ENCODE measurements at places on chromosomes 2 and 18. TPM values are rescaled to one million over a fixed set of nuclear protein-coding genes. Genes with fewer than 3 reads are reported as not detected.

DNA sequence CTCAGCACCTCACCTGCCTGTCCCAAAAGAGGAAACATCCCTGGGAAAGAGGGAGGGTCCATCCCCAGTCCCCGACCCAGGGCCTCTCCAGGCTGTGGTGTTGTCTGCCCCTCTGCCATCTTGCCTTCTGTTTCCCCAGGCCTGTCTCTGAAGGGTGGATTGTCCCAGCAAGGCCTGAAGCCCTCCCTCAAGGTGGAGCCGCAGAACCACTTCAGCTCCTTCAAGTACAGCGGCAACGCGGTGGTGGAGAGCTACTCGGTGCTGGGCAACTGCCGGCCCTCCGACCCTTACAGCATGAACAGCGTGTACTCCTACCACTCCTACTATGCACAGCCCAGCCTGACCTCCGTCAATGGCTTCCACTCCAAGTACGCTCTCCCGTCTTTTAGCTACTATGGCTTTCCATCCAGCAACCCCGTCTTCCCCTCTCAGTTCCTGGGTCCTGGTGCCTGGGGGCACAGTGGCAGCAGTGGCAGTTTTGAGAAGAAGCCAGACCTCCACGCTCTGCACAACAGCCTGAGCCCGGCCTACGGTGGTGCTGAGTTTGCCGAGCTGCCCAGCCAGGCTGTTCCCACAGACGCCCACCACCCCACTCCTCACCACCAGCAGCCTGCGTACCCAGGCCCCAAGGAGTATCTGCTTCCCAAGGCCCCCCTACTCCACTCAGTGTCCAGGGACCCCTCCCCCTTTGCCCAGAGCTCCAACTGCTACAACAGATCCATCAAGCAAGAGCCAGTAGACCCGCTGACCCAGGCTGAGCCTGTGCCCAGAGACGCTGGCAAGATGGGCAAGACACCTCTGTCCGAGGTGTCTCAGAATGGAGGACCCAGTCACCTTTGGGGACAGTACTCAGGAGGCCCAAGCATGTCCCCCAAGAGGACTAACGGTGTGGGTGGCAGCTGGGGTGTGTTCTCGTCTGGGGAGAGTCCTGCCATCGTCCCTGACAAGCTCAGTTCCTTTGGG lies 47.2 kb downstream of the BOLA3 start:
- H3K27me3 ChIP-seq, result no peaks in the 10 kb centered on the region
- peaks cover 29% of the 10 kb centered on the region for H3K36me3 ChIP-seq
- H3K27ac ChIP-seq, result no peak overlapping the region
- no peaks in the 10 kb centered on the region for H3K4me1 ChIP-seq
- no peak overlapping the region for H3K4me3 ChIP-seq

- H3K4me1 ChIP-seq, result no peaks in the 10 kb centered on the region
- H3K36me3 ChIP-seq, result no peaks in the 10 kb centered on the region
- H3K27me3 ChIP-seq, result peaks cover 13% of the 10 kb centered on the region
- no peak overlapping the region for H3K4me3 ChIP-seq
- no peak for DNase-seq
- H3K27ac ChIP-seq, result no peak overlapping the region
Measured at GRCh38 chr2:149075853-149076252, 37.4 kb downstream of the LYPD6B start.

GRCh38 chr18:42765302-42765701 lies 350.2 kb downstream of the RIT2 start:
- DNase-seq, result no peak
- no peaks in the 10 kb centered on the region for H3K27me3 ChIP-seq
- H3K4me3 ChIP-seq, result no peak overlapping the region

DNA sequence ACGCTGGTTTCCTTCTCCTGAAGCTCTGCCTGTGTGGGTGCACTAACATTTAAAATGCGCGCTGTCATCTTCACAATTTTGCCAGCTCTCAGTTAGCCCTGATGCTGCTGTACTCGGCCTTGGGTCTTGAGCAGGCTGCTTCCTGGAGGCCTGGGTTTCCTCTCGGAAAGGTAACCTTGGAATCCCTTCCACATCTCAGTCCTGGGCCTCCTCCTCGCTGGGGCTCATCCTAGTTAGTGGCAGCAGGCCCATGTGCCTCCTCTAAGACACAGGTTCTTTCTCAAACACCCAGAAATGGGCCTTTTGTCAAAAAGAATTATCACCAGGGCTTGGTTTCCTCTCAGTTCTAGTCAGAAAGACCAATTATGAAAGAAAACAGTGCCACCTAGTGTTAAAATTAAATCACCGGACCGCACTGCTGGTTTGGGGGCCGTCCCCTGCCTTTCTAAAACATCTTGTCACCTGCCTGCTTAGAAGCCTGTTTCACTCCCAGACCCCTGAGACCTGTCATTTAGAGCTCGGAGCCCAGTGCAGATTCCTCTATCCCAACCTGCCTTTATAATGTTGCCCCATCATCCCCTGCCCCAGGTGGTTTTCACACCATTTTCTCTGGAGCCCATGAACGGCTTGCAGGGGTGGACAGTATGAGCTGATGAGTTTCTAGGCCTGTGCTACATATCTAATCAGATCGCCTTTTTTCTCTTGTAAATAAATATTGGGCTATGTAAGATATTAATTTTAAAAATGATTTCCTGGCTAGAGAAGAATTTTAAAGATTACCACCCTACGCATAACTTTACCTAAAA lies 42.4 kb downstream of the HK2 start:
- H3K27ac ChIP-seq, result peak overlapping the region; percentile 21
- no peaks in the 10 kb centered on the region for H3K4me1 ChIP-seq
- H3K27me3 ChIP-seq, result no peaks in the 10 kb centered on the region

- no peak for DNase-seq
- no peak overlapping the region for H3K27ac ChIP-seq
- H3K4me1 ChIP-seq, result peaks cover 35% of the 10 kb centered on the region
- H3K36me3 ChIP-seq, result peaks cover 8% of the 10 kb centered on the region
- H3K27me3 ChIP-seq, result no peaks in the 10 kb centered on the region
Measured at GRCh38 chr18:23501626-23502025, 1.7 kb upstream of the RMC1 start.

DNA sequence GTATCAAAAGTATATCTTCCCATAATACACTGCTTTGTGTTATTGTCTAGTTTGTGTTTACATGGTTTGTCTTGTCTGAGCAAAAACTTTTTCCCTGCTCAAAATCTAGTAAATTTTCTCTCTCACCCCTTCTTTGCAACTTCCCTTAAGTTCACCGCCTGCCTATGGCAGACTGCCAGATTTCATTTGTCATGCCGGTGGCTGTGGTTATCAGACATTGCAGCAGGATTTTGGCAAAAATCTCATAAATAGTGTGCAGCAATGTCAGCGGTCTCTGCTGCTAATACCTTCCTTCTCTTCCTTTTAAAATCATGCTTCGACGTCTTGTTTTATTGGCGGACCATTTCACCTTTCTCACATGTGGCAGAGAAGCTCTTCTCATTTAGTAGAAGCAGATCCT lies 45.6 kb upstream of the TMEM178A start:
- no peak overlapping the region for H3K4me3 ChIP-seq
- no peaks in the 10 kb centered on the region for H3K36me3 ChIP-seq
- peak; percentile 56 for DNase-seq
- H3K4me1 ChIP-seq, result peaks cover 10% of the 10 kb centered on the region
- H3K27me3 ChIP-seq, result peaks cover 37% of the 10 kb centered on the region
- no peak overlapping the region for H3K27ac ChIP-seq

DNA sequence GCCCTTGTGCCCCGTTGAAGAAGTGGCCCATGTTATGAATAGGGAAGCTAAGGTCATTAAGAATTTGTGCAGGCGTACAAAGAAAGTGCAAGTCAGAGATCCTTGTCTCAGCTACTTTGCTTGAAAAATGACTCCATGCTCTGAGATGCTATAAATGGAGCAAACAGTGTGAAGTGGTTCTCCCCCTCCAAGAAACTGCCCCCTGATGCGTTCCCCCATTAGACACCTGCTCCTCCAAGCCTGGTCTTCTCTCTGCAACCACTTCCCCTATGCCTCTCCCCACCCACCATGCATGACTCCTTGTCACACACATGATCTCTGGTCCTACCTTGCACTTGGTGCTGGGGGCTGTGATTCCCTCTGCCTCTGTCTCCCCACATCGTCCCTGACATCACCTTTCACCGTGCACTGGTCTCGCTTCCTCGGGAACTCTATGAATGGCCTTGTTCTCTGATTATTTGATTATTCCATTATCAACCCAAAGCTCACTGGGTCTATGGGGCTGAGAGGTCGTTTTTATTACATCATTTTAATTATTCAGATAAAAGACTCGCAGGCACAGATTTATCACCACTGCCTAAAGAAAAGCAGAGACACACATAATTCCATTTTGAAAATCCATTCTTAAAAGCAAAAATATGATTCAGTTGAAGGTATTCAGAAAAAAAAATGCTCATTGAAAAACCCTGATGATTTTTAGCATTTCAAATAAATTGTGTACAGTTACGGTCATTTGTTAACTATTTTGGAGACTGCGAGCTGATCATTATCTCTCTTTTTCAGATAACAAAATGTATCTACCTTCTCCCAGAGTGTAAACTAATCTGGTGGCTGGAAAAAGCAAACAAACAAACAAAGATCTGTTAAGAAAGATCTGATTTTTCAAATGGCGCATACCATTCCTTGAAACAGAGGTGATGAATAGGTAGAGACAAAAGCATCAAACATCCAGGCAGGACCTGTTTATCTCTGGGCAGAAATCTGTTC lies 294.9 kb downstream of the SOX11 start:
- H3K27me3 ChIP-seq, result peaks cover 6% of the 10 kb centered on the region
- no peak overlapping the region for H3K4me3 ChIP-seq
- no peak for DNase-seq
- H3K27ac ChIP-seq, result no peak overlapping the region

Gene CFAP221
- total RNA-seq, result not detected

Gene ARHGAP15
- total RNA-seq, result 64.3 TPM

Gene RAB10
- total RNA-seq, result 103 TPM

Gene NDUFV2
- 372 TPM for total RNA-seq

All from activated CD4-positive, alpha-beta T cell treated with anti-CD3 and anti-CD28 coated beads for 36 hours (primary cell).